ENCODE measurements at places on chromosomes 3 and 15.

DNA sequence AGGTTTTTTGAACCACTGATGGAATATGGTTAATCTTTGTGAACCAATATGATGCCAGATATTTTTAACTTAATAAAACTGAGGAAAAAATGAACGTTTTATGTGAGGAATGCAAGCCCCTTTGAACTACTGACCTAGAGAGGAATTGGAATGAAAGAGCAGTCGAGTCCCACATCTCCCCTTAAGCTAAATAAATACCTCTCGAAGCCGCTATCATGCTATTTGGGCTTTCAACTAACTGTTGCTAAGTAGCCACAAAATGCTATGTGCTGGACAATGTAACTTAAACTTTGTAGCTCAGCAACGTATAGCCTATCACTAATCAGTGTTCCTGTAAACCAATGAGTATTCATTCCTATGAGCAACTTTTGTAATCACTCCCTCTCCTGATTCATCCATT lies 1037.2 kb downstream of the SQOR start:
- DNase-seq, result no peak

DNA sequence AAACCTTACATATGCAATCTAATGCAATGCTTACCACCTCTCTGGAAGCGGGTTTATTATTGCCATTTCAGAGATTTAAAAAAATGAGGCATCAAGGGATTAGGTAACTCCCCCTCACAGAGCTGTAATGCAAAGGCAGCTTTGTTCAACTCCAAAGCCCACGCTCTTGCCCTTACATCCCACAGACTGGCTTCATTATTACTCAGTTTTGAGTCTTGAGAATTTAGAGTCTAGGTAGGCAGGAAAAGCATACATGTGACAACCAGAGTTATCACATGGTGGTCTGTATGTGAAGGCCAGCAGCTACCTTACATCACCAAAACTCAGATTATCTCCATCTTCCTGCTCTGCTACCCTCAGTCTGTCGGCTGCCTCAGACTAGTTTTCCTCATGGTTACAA lies 326.9 kb downstream of the UACA start:
- DNase-seq, result peak; percentile 55

GRCh38 chr3:143476965-143477640 lies 357.5 kb downstream of the CHST2 start:
- DNase-seq, result no peak

DNA sequence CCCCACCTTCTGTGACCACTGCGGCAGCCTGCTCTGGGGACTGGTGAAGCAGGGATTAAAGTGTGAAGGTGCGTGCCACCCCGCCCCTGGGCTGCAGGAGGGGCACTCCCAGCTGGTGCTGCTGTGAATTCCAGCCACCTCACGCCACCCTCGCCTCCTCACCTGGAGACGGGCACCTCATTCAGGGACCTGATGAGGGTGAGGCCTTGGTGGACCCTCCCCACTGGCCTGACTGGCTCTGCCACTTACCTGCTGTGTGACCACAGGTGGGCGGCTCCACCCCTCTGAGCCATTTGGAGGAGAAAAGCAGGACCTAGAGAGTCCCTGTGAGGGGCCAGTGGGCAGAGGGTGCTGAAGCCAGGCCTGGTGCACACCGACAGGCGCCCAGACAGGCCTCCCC lies 22.5 kb downstream of the PRKCD start:
- DNase-seq, result no peak

Data from GM12878 (cell line).